Testis (tissue), 5 donors: ENCODE measurements at places on chromosomes 6 and 20. TPM values are rescaled to one million over a fixed set of nuclear protein-coding genes. Genes with fewer than 3 reads are reported as not detected.

DNA sequence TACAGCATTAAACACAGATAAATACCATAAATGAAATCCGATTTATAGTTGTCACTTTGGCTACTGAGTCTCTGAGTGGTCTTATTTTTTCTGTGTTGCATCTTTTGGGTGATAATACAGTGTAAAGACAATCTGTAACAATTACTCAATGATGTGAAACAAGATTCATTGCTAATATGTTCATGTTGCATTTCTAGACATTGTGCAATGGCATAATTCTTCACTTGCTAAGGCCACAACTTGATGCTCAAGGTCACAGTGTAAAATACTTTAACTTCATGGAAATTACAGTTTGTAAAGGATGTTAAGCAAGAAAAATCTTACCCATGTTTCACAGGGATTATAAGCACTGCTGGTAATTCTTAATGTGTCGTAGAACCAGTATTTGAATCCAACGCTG lies 74.9 kb upstream of the SMLR1 start:
- DNase-seq: no peak

- DNase-seq: no peak
These were observed 103.0 kb upstream of the KCNK16 start for GRCh38 chr6:39425346-39426072.

DNA sequence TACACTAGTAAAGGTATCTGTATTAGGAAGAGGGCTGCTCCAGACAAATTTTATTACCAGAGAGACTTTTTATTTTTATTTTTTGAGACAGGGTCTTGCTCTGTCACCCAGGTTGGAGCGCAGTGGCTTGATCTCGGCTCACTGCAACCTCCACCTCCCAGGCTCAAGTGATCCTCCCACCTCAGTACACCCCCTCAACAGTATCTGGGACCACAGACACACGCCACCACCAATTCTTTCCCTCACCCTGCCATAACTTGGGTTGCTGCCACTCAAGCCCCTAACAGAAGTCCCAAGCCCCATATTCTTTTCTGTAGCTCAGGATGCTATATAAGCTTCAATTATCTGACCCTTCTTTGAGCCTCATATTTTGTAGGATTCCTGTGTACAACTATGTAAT lies 6.9 kb downstream of the BCL2L1 start:
- DNase-seq: no peak

DNA sequence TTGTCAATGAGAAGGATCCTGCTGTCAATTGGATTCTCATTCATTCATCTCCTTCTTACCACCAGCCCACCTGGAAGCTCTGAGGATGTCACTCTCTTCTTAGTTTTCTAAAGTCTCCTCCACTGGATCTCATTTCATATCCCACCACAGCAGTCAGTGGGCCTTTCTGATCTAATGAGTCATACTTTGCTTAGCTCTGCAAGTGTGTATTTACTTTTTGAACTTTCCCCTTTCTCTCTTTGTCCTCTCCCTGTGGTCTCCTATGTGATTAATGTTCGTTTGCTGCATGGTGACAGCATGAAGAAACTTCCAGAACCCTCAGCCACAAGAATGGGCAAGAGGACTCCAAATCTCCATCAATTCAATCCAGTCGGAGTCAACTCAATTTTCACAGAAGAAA lies 63.6 kb upstream of the SYNDIG1 start:
- no peak for DNase-seq

GRCh38 chr20:38791940-38792339 lies 13.6 kb upstream of the PPP1R16B start:
- DNase-seq: no peak

DNA sequence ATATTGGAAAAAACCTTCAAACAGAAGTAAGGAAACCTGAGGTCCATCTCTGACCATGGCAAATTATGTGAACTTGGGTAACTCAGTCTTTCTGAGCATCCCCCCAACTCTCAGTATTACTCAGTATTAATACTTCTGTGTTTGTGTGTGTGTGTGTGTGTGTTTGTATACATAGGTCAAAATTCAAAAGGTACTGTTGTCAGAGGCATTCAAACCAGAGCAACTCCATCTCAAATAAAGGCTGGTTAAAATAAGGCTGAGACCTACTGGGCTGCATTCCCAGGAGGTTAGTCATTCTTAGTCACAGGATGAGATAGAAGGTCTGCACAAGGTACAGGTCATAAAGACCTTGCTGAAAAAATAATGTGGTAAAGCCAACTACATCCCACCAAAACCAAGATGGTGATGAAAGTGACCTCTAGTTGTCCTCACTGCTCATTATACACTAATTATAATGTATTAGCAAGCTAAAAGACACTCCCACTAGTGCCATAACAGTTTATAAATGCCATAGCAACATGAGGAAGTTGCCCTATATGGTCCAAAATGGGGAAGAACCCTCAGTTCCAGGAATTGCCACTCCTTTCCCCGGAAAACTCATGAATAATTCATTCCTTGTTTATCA lies 33.3 kb upstream of the SLC22A16 start:
- no peak for DNase-seq

- no peak for DNase-seq
These were observed 301.9 kb upstream of the SUPT3H start for GRCh38 chr6:45679631-45680030.

Gene TSPO2
- polyA plus RNA-seq: not detected

Gene SCRT2
- 0.13 TPM for polyA plus RNA-seq

Gene PAQR8
- 8.3 TPM for polyA plus RNA-seq

DNA sequence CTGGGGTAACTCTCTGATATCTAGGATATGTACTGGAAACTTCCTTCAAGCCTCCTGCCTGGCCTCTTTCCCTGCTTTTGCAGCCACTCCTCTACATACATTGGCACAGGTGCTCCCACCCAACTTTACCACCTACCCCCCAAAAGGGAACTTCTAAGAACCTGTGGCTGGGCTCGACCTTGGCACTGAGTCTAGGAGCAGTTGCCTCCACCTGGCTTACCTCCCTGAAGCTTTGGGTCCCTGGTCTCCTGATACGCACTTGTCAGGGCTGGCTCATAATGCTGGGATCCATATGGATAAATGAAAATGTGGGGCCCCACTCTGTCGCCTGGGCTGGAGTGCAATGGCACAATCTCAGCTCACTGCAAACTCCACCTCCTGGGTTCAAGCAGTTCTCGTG lies 56.2 kb downstream of the SSR1 start:
- DNase-seq: no peak

Gene SYCP2L
- 5.4 TPM for polyA plus RNA-seq

DNA sequence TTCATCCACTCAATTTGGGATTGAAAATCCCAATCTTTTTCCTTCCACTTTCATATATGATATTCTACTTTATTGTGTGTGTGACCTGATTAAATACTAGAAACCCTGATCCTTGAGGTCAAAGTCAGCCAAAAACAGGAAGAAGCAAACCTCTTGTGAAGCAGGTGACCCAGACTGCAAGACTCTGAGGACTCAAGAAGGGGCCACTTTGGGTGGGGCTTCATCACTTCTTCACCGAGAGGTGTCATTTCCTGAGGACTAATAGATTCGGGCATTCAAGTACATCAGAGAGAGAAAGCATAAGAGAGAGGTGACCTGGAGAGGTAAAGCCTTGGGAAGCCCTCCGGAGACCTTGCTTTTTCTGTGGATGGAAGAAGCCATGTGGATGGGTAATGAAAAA lies 129.0 kb downstream of the CFAP61 start:
- no peak for DNase-seq

GRCh38 chr6:6466967-6467761 lies 121.4 kb upstream of the LY86 start:
- no peak for DNase-seq

Gene TRAPPC3L
- 0.37 TPM for polyA plus RNA-seq

DNA sequence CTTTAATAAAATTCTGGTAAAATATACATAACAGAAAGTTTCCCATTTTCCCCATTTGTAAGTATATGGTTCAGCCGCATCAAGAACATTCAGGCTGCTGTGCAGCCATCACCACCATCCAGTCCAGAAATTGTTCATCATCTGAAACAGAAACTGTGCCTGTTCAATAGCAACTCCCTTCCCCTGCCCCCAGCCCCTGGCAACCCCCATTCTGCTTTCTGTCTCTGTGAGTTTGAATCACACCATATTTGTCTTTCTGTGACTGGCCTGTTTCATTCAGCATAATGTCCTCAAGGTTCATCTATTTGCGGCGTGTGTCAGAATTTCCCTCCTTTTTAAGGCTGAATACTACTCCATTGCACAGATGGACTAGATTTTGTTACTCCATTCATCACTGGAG lies 19.1 kb downstream of the VSTM2L start:
- DNase-seq: no peak

DNA sequence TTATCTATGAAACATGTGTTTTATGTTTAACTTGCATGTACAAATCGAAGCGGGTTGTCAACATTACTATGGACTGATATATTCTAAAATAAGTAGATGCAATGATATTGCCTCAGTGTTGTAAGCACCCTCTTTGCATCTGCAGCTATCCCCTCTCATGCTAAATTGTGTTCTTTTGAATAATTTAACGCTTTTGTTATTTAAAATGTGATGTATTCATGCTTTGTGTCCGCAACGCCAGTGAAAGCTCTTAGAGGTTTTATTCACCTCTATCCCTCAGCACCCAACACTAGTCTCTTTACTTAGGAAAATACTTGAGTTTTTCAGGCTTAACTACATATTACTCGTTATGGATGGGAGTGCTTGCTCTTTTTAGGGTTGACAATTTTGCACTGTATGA lies 173.7 kb upstream of the ID4 start:
- no peak for DNase-seq

GRCh38 chr6:157768863-157769551 lies 54.0 kb upstream of the SNX9 start:
- DNase-seq: no peak

Gene DEF6
- polyA plus RNA-seq: 29.5 TPM

Gene TCP11
- polyA plus RNA-seq: 1,044 TPM

Gene ANGPT4
- 1.2 TPM for polyA plus RNA-seq

Gene C6orf52
- 21.7 TPM for polyA plus RNA-seq

GRCh38 chr6:16654701-16655100 lies 106.6 kb downstream of the ATXN1 start:
- no peak for DNase-seq

- DNase-seq: no peak
These were observed 6.4 kb upstream of the PSMG4 start for GRCh38 chr6:3252369-3252768.

DNA sequence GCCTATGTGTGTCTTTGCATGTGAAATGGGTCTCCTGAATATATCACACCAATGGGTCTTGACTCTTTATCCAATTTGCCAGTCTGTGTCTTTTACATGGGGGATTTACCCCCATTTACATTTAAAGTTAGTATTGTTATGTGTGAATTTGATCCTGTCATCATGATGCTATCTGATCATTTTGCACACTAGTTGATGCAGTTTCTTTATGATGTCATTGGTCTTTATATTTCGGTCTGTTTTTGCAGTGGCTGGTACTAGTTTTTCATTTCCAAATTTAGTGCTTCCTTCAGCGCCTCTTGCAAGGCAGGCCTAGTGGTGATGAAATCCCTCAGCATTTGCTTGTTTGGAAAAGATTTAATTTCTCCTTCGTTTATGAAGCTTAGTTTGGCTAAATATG lies 555.2 kb upstream of the BTBD3 start:
- no peak for DNase-seq

DNA sequence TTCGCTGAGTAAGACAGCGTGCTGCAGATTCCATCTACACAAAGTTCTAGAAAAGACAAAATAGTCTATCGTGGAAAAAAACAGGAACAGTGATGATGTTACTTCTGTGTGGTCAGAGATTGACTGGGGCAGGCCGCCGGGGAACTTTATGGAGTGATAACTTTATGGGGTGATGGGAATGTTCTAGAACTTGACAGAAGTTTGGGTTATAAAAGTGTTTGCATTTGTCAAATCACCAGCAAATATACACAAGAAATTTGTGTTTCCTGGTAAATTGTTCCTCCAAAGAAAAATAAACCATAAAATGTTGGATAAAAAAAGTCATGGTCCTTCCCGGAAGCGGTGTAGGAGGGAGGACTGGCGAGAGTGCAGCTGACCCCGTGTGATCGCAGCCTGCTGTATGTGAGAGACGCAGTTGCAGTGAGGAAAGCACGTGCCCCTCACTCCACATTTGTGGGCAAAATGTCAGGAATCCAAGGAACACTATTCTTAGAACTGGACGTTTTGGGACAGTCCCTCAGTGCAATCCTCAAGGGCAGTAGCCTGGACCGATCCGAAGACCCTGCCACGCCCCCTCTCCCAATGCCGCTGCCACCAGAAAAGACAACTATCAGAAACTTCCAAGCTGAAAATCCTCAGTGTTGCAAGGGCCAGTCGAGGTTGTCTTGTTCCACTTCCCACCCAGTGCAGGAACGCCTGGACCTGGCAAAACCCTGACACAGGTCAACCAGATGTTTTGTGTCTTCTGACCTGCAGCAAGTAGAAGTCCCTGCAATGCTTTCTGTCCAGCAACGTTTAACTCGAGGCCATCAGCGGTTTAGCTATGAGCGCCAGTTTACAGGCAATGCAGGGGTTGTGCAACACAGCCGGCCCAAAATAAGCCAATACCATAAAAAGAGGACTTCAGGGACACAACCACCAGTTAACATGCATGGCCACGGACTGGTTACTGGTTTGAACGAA lies 80.5 kb upstream of the QKI start:
- DNase-seq: no peak

GRCh38 chr6:21413428-21413827 lies 180.1 kb upstream of the SOX4 start:
- no peak for DNase-seq

- DNase-seq: no peak
These were observed 250.1 kb downstream of the BCKDHB start for GRCh38 chr6:80356545-80356944.

GRCh38 chr6:153873541-153873940 lies 165.5 kb upstream of the OPRM1 start:
- DNase-seq: no peak
